Activated T-helper 1 cell treated with anti-CD3 and anti-CD28 coated beads, Interleukin-12 subunit alpha, Interleukin-12 subunit beta, Interleukin-2, Interleukin-4 antibody, amounts not matched to agents 30 ng/mL and 10 ng/mL and 1 ng/mL, durations not matched to agents 14 hours and 24 hours and 36 hours (primary cell): ENCODE measurements at places on chromosomes 4 and X. TPM values are rescaled to one million over a fixed set of nuclear protein-coding genes. Genes with fewer than 3 reads are reported as not detected.

Gene TXK
- total RNA-seq, result 12.5 and 12.7 TPM in 2 replicates

Gene GUCY1A1
- total RNA-seq, result 0.08 TPM in 1 of 2 replicates, not detected in the other

Gene LYAR
- 86.8 and 88.3 TPM in 2 replicates for total RNA-seq

Gene DCLK2
- total RNA-seq, result 0.08 TPM in 1 of 2 replicates, not detected in the other

Gene PF4V1
- total RNA-seq, result not detected in 2 replicates

DNA sequence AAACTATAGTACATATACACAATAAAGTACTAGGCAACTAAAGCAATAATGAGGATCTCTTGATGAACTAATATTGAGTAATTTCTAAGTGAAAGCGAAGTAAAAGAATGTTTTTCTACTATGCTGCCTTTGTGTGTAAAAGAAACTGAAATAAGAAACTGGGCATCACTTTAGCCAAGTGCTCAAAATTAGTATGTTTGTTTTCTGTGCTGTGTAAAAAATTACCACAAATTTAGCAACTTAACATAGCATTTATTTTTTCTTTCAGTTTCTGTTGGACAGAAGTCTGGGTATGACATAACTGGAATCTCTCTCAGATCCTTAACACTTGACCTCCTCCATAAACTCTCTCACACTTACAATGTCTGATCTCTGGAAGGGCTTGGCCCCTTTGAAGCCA lies 687.1 kb upstream of the MAGEB2 start:
- DNase-seq, result no peak
- H3K4me3 ChIP-seq, result no peak overlapping the region
- H3K4me1 ChIP-seq, result no peaks in the 10 kb centered on the region
- no peaks in the 10 kb centered on the region for H3K36me3 ChIP-seq

DNA sequence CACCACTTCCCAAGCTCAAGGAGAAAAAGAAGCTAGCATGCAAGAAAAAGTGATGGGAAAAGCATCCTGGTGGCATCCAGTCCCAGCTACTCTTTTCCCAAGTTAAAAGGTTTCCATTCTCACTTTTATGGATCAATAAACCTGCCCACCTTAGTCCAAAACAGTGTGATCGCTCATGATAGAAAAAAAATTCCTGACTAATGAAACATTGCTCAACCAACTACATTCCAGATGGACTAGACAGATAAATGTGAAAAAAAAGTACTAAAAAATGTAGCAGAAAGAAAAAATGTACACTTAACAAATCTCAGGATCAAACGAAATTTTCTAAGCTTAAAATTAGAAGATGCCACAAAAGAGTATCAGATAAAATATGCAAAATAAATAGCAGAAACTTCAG lies 312.2 kb downstream of the TMA16 start:
- no peaks in the 10 kb centered on the region for H3K27me3 ChIP-seq
- H3K4me3 ChIP-seq, result no peak overlapping the region
- DNase-seq, result no peak

GRCh38 chr4:8350352-8350751 lies 80.8 kb downstream of the HTRA3 start:
- H3K4me3 ChIP-seq, result no peak overlapping the region
- DNase-seq, result no peak
- no peaks in the 10 kb centered on the region for H3K4me1 ChIP-seq
- no peak overlapping the region for H3K27ac ChIP-seq

DNA sequence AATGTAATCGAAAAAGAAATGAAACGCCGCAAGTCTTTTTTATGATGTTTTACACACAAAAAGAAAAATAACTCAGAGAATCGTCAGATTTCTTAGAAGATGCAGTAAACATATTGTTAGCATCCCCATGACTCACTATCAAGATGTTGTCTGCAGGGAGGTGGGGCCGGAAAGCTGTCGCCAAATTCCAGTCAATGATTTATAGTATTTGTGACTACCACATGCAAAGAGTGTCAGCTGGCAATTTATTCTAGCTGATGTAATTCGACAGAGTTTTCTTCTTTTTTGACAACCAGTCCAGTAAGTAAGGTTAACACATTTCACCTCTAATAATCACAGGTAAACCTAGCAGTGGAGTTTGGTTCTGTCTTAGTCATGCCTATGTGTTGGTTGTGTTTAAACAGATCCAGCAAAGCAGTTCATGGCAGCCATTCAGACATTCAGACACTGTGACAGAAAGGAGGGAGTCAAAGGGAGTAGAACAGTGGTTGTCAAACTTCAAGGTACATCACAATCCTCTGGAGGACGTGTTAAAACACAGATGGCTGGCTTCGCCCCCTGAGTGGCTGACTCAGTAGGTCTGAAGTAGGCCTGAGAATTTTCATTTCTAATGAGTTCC lies 19.8 kb upstream of the PPP1R2C start:
- H3K4me1 ChIP-seq, result no peaks in the 10 kb centered on the region
- no peak for DNase-seq
- H3K27ac ChIP-seq, result no peak overlapping the region
- no peaks in the 10 kb centered on the region for H3K36me3 ChIP-seq

- peak; percentile 3 for DNase-seq
- peak overlapping the region; percentile 95 for H3K27ac ChIP-seq
- no peaks in the 10 kb centered on the region for H3K27me3 ChIP-seq
- peak overlapping the region; percentile 90 for H3K4me3 ChIP-seq
- H3K36me3 ChIP-seq, result peaks cover 22% of the 10 kb centered on the region
These were observed 1.0 kb downstream of the AGA start for GRCh38 chr4:177441061-177441802.

- no peak for DNase-seq
- H3K27me3 ChIP-seq, result peaks cover 2% of the 10 kb centered on the region
- no peaks in the 10 kb centered on the region for H3K4me1 ChIP-seq
- H3K27ac ChIP-seq, result no peak overlapping the region
- no peaks in the 10 kb centered on the region for H3K36me3 ChIP-seq
These were observed 98.2 kb downstream of the ARSJ start for GRCh38 chr4:113881256-113881655.

DNA sequence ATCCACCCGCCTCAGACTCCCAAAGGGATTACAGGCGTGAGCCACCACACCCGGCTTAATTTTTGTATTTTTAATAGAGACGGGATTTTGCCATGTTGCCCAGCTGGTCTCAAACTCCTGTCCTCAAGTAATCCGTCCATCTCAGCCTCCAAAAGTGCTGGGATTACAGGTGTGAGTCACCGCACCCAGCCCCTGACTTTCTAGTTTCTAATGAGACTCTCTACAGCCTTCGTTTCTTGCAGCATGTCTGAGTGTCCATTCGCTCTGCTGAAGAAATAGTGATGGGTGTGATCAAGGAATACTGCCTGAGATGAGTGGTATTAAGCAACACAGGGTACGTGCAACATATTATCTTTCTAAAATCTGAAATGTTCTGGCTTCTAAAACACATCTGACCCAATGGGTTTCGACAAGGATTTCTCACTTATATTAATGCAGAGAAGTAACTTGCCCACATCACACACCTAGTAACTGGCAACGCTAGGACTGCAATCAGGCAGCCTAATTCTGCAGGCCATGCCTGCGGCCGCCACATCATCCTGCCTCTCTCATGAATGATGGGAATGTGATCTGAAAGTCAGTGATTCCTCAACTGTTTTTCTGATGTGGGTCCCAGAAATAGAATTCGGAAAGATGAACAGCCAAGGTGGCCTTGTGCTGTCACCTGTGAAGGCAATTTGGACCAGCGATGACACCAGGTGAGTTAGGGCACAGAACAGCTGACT lies 74.3 kb downstream of the RBM47 start:
- peaks cover 3% of the 10 kb centered on the region for H3K27me3 ChIP-seq
- H3K4me3 ChIP-seq, result no peak overlapping the region
- H3K36me3 ChIP-seq, result peaks cover 6% of the 10 kb centered on the region
- H3K4me1 ChIP-seq, result peaks cover 59% of the 10 kb centered on the region

DNA sequence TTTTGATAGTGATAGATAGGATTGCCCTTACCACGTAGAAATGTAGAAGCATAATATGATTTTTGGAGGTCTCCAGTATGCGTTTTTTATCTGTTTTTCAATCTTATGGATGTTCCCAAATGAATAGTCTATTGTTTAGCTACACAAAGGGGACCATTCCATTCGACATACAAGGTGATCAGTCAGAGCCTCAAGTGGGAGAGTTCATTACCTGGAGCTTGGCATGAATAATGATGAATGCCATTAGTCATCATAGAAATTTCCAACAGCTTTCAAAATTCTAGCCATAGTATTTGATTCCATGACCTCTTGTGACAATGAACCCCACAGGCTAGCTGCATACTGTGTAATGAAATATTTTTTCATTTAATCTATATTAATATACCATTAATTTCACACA lies 123.6 kb downstream of the PDHA2 start:
- H3K4me1 ChIP-seq, result no peaks in the 10 kb centered on the region
- H3K27me3 ChIP-seq, result no peaks in the 10 kb centered on the region
- no peak overlapping the region for H3K27ac ChIP-seq
- H3K36me3 ChIP-seq, result no peaks in the 10 kb centered on the region
- no peak overlapping the region for H3K4me3 ChIP-seq

DNA sequence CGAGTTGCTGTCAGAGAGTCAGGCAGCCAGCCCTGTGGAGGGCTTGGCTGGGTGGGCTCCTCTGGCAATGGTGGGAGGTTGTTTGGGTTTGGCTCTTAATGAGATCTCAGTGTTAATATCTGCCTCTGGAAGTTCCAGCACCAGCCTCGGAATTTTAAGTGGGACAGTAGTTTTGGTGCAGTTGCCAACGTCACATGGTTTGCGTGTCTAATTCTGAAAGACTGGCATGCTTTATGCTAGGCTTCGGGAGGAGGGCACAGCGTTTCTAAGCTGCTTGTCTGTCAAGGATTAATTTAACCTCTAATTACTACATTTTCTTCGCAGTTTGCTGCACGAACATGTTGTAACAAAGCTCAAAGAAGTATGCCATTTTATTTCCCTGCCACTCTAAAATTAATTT lies 9.2 kb downstream of the MAMLD1 start:
- no peaks in the 10 kb centered on the region for H3K27me3 ChIP-seq
- H3K4me1 ChIP-seq, result no peaks in the 10 kb centered on the region
- H3K36me3 ChIP-seq, result peaks cover 11% of the 10 kb centered on the region
- H3K4me3 ChIP-seq, result no peak overlapping the region

GRCh38 chr4:111230265-111230664 lies 607.4 kb upstream of the PITX2 start:
- no peak overlapping the region for H3K27ac ChIP-seq
- H3K36me3 ChIP-seq, result no peaks in the 10 kb centered on the region
- no peaks in the 10 kb centered on the region for H3K4me1 ChIP-seq
- no peak overlapping the region for H3K4me3 ChIP-seq
- H3K27me3 ChIP-seq, result no peaks in the 10 kb centered on the region
